ENCODE measurements at places on chromosomes 1 and 21.

GRCh38 chr1:38173157-38173831 is 126.7 kb upstream of the POU3F1 start:
- no peak for DNase-seq

DNA sequence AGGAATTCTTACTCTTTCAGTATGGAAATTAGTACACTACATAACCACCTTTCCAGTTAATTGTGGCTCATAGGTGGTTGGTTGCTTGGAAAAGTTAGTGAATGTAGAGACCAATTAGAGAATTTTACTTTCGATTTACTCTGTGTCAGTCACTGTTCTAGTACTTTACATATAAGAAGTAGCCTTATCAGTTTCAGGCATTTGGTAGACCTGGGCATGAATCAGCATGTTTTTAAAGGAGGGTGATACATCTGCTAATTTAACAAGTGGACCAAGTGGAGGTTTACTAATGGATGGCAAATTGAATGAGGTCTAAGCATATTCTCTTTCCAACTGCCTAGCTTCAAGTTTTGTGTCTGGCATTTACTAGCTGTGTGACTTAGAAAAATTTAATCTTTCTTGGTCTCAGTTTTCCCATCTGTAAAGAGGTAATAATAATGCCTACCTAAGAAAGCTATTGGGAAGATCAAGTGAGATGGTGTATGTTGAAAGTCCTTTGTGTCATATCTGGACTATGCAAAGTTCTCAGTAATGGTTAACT is 1158.6 kb downstream of the PLA2G4A start:
- no peak for DNase-seq

DNA sequence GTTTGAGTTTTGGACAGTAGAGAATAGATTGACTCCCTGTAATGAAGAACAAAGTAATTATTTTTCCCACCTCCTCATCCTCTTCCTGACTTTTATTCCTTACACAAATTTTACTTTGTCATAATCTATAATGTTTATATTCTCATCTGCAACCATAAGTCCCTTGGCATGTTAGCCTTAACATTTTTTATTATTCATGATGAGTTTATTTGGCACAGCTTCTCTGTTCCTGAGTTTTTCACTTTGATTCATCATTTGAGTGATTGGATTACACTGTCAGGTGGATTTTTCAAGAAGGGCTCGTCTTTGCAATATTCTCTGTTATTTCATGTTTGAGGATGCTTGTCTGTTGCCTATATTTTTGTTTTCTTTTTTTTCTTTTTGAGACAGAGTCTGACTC is 35.7 kb downstream of the TNFRSF8 start:
- DNase-seq = no peak

DNA sequence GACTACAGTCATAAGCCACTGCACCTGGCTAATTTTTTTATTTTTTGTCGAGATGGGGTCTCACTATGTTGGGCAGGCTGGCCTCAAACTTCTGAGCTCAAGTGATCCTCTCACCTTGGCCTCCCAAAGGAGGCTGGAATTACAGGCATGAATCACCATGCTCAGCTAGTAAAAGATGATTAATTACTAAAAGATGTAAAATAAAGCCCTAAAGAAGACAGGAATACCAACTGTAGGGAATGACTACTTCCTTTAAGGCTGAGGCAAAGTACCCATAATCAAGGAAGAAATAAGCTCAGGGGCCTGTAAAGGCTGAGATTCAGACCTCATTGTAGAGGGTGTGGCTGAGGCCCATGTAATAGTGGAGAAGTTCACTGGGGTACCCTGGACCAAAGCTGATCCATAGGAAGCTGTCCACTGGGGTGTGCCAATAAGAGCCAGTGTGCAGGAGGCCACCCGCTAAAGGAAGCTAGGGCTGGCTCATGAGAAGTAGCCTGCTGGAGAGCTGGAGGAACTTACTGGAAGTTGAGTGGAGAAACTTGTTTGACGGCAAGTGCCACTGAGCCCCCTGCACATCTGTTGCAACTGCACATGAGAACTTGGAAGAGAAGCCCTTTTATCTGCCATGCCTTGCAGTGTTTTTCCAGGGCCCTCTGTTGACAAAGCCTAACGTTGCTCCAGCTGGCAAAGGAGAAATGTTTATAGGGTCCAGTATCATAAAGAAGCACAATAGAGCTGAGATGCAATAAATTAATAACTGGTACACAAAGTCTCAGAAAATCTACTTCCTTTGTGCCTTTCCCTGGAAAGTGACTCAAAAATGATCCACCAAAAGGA is 17.8 kb upstream of the SERTAD4 start:
- DNase-seq = no peak

- no peak for DNase-seq
These were observed 8.0 kb upstream of the SELE start for GRCh38 chr1:169741666-169742394.

All from stimulated activated CD8-positive, alpha-beta memory T cell treated with anti-CD3 and anti-CD28 coated beads, Interleukin-7, amount 100 ng/mL, for 24 hours (primary cell).